GM12892 (cell line): ENCODE measurements at places on chromosomes 1 and 21.
A peak's percentile ranks its signal among the peaks of the same experiment; 100 is the strongest.

DNA sequence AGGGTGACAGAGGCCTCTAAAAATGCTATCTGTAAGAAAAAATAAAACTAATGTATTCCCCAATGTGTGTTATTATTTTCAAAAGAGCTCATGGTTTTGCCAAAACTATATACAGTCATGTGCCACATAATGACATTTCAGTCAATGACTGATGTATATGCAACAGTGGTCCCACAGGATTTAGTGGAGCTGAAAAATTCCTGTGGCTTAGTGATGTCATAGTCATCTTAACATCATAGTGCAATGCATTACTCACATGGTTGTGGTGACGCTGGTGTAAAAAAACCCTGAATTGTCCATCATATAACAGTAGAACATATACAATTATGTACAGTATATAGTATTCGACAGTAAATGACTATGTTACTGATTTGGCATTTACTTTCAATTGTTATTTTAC lies 172.4 kb downstream of the CACNA1E start:
- no peak for DNase-seq

GRCh38 chr21:45970674-45971615 lies 10.6 kb upstream of the COL6A1 start:
- DNase-seq = peak; percentile 56

- no peak for DNase-seq
These were observed 37.5 kb downstream of the IGSF21 start for GRCh38 chr1:18144916-18145647.

DNA sequence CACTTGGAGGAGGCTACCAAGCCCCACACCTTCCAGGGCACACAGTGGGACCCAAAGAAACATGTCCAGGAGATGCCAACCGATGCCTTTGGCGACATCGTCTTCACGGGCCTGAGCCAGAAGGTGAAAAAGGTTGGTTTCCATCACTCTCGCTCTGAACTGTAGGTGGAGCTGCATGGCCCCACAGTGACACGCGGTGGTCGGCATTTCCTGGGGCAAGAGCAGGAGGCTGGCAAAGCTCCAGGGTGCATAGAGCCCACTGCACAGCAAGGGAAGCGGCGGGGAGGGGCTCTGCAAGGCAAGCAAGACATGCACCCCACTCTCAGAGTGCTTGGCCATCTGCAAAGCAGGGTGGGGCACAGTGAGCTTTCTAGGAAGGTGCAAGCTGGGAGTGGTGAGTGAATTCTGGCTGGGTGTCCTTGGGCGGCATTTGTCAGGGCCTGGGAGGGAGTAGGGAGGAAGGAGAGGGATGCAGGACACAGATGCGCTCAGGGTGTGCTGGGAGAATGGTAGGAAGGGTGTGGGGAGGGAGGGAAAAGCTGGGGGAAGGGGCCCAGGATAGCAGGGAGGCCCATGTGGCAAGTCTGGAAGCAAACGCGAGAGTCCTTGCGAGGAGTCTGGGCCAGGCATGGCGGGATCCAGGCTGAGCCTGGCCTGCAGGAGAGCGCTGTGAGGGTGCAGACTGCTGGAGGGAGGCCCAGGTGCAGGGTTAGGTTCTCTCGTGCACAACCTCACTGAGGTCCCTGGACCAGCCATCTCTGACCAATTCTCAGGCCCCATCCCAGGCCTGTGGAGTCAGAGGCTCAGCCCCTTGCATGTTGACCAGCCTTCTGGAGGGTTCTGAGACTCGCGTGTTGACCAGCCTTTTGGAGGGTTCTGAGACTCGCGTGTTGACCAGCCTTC lies 11.0 kb downstream of the TRPM2 start:
- no peak for DNase-seq

DNA sequence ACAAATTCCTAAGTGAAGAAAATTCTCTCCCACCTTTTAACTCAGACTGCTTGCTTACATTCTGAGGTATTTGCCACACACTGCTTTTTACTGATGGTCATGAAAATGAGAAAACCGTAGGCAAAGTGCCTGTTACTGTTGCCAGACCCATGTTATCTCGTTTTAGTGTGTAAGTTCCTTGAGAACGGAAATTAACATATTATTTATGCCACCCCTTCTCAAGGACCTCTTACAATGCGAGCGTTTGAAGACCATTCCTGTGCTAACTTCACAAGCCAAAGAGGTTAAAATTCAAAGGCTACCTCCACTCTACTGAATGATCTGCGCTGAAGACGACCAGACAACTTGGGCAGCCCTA lies 509 bp downstream of the NVL start:
- DNase-seq = no peak

DNA sequence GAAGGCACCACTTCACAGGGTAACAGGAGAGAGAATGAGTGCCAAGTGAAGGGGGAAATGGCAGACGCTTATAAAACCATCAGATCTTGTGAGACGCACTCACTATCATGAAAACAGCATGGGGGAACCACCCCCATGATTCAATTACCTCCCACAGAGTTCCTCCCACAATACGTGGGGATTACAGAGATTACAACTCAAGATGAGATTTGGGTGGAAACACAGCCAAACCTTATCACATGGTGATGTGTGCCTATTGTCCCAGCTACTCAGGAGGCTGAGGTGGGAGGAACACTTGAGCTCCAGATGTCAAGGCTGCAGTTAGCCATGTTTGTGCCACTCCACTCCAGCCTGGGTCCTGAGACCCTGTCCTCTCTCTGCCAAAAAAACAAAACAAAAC lies 56.0 kb upstream of the DSCAM start:
- no peak for DNase-seq

GRCh38 chr1:64955097-64956009 lies 11.0 kb downstream of the JAK1 start:
- no peak for DNase-seq

- no peak for DNase-seq
These were observed 25.7 kb downstream of the CRYAA start for GRCh38 chr21:43194303-43195120.

DNA sequence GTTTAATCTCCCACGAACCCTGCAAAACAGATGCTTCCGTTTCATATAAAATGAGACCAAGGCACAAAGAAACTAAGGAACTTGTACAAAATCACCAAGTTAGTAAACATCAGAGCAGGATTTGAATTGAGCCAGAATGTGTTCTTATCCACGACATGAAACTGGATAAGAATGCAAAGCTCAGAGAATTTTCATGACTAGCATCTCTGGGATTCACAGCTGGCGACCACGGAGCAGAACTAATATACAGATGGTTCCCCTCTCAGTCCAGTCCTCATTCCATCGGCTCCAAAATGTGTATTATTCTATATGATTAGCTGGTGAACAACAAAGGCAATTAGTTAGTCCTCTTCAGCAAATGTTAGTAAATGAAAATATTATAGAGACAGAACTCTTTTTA lies 72.3 kb upstream of the ERG start:
- no peak for DNase-seq

DNA sequence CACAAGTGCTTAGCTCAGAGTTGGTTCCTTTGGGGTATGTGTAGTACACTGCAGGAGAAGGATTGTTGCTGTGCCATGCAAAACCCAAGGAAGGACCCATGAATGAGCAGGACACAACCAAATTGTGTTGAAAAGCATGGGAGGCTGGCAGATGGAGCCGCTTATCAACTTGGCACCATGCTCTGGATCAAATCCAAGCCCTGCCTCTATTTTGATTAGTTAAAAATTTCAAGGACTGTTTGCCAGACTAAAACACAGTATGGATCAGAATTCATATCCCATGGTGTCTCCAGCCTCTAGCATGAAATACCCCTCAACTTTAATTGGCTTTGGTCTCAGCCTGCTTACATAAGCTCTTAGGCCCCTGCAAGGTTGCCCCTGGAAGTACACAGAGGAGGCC lies 27.8 kb downstream of the CCDC185 start:
- DNase-seq = no peak

DNA sequence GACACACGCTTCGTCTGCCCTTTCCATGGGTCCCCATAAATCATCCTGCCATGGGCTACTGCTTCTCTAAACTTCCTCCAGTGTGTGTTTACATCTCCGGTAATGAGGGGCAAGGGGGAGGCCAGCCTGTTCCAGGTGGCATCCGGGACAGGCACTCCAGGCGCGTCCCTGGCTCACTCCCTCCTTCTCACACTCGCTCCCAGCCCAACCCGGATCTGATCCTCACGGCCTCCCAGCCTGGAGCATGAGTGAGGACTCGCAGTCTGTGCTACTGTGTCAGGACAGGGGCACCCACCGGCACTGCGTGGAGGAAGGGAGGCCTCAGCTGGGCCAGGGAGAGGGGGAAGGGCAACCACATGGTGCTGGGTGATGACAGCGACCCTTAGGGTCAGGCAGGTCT lies 225.4 kb downstream of the TRABD2B start:
- DNase-seq = no peak

- no peak for DNase-seq
These were observed 448.3 kb downstream of the MATN1 start for GRCh38 chr1:30274976-30275621.

DNA sequence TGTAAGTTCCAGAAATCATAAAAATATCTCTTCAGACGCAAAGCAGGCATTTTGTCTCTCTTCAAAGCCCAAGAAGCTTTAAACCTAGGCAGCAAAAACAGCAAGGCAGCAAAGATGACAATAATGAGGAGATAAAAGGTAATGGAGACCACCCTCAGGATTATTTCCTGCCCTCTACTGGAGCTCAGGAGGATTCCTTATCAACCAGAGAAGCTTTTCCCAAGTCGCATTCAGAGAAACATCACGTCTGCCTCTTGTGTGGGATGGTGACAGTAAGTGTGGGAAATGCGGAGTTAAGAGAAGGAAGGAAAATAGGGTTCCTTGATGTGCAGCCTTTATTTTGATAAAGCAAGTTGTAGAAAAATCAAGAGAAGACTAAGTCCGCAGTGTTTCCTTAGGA lies 365.8 kb downstream of the RGS7 start:
- no peak for DNase-seq

DNA sequence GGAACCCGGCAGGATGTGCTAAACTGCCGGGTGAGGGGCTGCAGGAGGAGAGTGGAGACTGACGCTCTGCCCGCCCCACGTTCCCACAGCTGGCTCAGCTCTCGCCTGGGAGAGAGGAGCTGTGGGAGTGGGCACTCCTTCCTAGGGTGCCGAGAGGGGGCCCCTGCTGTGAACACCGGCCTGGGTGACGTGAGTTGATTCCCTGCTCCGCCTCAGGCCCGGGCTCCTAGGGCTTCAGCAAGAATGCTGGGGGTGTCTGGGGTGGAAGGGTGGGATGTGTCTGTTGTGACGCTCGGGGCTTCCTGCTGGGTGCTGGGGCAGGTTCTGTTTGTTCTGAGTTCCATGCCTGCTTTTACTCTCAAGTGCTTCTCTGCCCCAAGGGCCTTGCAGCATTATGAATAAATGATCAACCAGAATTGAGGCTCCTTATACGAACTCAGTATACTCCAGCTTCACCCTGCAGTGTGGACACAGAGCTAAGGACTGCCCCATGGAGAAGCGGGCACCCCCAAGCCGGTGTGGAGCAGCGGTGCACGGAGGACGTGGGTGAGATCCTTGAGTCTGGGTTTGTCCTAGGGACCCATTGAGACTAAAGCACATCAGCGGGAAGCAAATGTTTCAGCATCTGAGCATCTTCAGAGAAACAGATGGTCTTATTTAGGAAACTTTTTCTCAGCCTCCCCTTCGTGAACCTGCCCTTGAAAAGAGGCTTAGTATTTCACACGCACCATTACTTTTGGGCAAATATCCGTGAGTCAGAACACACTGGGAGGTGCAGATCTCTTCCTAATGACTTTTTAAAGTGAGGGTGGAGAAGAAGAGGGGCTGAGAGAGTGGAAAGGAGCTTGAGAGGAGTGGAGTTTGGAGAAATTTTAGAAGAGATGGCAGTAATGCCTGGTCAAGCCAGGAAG lies 41.7 kb downstream of the SYT6 start:
- DNase-seq = no peak

DNA sequence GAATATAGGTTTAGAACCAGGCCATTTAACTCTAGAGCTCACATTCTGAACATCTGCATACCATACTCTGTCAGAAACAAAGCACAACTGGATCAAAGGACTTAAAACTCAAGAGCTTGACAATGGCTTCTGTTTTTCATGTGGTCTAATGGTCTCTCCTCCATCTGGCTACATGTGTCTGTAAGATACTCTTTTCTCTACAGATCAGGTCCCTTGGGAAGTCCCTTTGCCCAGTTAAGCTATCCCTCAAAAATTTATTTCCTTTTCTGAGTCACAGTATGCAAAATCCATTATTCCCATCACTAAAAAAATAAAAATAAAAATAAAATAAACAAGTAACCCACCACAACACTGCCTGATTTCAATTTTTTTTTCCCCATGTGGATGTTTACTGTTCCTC lies 357.0 kb upstream of the PRMT6 start:
- no peak for DNase-seq

DNA sequence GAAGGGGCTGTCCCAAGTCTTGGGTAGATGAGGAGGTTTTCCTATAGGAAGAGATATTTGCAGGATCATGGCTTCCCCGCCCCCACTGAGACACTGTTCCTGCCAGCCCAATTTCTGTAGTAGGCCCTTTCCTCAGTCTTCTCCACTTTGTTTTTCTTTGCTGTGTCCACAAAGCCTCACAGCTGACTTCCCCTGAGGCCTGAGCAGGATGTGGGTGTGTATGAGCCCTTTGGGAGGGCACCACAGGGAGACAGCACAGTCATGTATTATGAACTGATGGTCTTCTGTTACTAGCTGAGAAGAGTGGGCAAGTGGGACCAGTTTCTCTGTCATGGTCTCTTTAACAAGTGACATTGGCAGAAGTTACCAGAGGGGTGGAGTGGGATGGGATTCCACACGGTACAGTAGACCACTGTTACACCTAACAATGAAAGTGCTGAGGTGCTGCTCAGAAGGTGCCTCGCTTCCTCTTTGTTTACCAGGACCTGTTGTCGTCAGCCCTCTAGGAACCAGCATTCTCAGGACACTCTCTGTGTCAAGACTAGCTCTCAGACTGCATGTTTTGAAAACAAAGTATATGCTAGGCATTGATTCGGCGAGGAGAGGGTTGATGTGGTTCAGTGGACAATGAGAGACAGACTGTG lies 253.8 kb upstream of the HOOK1 start:
- DNase-seq = no peak

DNA sequence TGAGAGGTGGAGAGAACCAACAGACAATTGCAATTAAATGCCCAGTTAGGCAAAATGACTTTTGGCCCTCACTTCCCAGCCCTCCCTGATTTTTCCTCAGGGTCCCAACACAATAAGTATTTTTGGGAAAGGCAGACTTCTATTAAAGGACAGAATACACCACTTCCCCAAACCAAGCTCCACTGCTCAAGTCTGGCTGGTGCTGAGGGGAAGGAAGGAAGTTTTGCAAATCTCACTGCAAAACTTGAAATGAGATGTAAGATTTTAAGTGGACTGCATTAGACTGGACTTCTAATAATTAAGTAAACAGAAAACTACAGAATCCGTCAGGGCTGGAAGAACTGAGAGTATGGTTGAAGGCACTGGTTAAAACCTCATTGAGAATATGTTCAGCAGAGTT lies 32.2 kb upstream of the CD1D start:
- DNase-seq = no peak

DNA sequence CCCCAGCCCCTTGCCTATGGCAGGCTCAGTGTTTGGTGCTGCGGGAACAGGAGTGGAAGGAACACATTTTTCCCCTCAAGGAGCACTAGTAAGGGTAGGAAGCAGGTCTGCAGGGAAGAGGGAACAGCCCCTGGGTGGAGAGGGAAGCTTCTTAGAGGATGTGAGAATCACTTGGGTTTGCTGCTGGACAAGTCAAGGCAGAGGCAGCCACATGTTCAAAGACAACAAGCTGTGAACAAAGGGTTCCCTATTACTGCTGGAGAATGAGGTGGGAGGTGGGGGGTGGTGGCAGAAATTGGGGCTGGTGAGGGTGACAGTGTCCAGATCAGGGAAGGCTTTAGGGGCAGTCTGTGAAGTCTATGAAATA lies 24.8 kb upstream of the CITED4 start:
- no peak for DNase-seq
